ENCODE measurements at places on chromosomes 7 and 10.
A peak's percentile ranks its signal among the peaks of the same experiment; 100 is the strongest.

DNA sequence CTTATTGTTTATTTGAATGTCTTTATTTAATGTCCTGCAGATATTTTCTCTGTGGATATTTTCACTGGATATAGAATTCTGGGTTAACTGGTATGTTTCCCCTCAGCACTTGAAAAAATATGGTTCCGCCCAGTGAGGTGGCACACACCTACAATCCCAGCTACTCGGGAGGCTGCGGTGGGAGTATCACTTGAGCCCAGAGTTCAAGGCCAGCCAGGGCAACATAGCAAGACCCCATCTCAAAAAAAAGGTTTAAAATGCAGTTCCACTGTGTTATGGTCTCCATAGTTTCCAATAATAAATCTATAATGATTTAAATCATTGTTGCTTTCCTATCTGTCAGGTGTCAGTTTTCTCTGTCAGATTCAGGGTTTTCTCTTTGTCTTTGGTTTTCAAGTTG lies 165.5 kb upstream of the STK17A start:
- DNase-seq: no peak

- peak; percentile 64 for DNase-seq
Observed at GRCh38 chr10:112950714-112951358, 789 bp downstream of the TCF7L2 start.

DNA sequence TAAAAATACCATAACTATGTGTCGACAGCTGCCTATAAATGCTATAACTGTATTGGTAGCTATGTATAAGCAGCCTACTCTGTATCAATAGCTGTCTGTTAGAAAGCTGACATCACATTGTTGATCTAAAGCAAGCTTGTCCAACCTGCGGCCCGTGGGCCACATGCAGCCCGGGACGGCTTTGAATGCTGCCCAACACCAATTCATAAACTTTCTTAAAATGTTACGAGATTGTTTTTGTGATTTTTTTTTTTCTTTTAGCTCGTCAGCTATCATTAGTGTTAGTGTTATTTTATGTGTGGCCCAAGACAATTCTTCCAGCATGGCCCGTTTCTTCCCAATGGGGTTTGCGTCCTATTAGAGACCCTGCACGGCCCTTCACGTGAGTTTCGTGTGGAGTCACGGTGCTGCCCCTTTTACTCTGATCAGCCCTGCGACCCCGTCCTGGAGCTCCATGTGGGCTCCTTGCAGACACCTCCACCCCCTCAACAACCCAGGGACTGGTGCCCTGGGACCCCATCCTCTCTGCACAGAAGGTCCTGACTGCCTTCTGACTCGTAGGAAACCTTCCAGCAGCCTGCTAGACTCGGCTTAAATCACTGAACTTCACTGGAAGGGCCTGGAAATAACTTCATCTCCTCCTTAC lies 4.5 kb upstream of the PRKAR1B start:
- DNase-seq: no peak

DNA sequence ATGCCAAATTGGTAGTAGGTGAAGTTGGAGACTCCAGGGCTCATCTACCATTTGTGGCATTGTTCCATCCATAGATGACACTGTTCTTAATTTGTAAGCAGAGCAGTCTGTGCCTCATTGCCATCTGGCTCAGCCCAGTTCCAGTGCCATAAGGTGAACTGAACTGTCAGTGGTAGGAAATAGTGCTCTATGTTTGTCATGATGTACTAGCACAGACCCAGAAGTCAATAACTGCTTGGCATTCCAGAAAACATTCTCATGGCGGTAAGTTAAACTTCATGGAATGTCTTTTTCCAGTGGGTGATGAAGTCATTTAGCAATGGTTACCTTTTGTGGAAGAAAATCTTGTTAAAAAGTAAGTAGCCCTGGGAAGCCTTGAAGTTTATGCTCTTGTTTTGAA lies 302.7 kb downstream of the SUGCT start:
- no peak for DNase-seq
